ENCODE measurements at places on chromosomes 16 and 17.

GRCh38 chr17:41657176-41657754, 31.4 kb upstream of the EIF1 start:
- DNase-seq, result no peak

DNA sequence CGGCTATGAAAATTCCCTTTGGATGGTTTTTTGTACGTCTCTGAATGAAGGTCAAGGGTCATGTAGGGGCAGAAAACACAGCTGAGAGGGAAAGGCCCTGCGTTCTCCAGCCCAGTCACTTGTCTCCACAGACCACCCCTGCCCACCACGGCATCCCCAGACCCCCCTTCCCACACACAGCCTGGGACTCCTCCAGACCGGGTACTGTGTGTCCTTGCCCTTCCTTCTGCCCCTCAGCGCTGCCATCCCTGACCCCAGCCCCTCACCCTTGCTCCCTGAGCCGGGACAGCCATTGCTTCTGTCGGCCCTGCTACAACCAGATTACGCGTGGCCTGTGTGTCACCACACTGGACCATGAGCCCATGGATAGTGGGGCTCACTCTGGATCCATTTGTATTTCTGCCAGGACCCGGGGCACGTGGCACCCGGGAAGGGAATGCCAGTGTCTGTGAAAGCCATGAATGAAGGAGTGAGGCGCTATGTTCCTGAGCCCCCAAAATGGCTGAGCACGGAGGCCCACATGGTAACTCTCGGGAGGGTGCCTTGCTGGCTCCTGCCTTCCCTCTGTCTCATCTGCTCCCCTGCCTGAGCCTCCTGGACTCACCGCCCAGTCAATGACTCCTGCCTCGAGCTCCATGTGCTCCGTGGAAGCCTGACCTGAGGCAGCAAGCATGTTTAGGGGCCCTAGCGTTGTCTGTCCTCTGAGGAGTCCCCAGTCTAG, 139.1 kb upstream of the FOXF1 start:
- no peak for DNase-seq

DNA sequence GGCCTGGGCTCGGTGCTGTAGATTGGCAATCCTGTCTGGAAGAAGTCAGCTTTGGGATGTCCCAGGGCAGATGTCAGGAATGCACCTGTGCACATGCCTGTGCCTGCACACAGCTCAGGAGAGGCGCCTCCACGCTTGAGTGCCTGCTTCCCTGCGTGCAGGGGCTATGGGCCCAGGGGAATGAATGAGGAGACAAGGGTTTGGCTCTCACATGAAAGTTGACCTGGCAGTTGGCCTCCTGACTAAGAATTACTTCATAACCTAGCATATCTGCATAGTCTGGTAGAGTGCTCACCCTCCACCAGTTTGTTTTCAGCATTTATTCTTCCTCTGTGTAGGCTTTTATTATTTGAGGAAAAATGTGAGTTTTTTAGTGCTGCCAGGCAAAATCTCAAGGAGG, 50.0 kb downstream of the PLD6 start:
- DNase-seq, result no peak

DNA sequence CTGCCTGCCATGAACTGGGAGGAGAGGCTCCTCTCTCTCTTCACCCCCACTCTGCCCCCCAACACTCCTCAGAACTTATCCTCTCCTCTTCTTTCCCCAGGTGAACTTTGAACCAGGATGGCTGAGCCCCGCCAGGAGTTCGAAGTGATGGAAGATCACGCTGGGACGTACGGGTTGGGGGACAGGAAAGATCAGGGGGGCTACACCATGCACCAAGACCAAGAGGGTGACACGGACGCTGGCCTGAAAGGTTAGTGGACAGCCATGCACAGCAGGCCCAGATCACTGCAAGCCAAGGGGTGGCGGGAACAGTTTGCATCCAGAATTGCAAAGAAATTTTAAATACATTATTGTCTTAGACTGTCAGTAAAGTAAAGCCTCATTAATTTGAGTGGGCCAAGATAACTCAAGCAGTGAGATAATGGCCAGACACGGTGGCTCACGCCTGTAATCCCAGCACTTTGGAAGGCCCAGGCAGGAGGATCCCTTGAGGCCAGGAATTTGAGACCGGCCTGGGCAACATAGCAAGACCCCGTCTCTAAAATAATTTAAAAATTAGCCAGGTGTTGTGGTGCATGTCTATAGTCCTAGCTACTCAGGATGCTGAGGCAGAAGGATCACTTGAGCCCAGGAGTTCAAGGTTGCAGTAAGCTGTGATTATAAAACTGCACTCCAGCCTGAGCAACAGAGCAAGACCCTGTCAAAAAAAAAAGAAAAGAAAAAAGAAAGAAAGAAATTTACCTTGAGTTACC, 36.7 kb upstream of the STH start:
- no peak for DNase-seq

DNA sequence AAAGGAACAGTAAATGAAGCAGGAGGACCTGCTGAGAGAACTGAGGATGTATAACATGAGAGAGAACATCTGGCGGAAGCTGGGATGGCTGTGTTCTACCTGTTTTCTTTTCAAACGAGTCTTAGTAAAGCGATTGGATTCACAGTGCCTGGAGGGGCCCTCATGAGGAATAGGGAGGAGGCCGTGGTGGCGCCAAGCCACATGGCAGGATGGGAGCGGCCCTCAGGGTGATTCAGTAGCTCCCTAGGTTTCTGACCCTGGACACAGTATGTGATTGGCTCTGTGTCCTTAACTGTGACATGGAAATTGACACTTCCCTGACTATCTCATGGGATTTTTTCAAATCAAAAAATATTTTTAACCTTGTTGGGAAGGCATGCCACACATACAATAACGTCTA, 32.1 kb downstream of the USP43 start:
- DNase-seq, result no peak

GRCh38 chr17:68169840-68170239, 78.0 kb upstream of the AMZ2 start:
- no peak for DNase-seq

- DNase-seq, result no peak
Measured at GRCh38 chr17:20315311-20315710, 152.0 kb downstream of the LGALS9B start.

GRCh38 chr16:15542734-15543347, 100.1 kb downstream of the MARF1 start:
- no peak for DNase-seq

GRCh38 chr17:78873519-78874340, 29.3 kb downstream of the CEP295NL start:
- DNase-seq, result no peak

DNA sequence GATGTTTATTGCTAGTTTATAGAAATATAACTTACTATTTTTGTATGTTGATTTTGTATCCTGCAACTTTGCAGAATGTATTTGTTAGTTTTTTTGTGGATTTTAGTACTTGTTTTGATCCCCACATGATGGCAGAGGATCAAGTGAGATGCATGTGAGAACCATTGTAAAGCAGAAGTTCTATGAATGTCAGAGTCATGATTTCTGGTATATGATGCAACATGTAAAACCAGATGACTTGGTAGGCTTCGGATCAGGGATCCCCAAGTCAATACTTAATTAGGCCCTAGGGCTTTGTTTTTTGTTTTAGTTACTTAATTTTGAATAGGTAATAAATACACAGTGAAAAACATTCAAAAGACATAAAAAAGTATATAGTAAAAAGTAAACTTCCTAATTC, 45.8 kb downstream of the ESRP2 start:
- no peak for DNase-seq
